ENCODE measurements at places on chromosomes 7 and 10.

GRCh38 chr10:69435966-69436520 is 15.2 kb upstream of the TSPAN15 start:
- DNase-seq, result no peak

DNA sequence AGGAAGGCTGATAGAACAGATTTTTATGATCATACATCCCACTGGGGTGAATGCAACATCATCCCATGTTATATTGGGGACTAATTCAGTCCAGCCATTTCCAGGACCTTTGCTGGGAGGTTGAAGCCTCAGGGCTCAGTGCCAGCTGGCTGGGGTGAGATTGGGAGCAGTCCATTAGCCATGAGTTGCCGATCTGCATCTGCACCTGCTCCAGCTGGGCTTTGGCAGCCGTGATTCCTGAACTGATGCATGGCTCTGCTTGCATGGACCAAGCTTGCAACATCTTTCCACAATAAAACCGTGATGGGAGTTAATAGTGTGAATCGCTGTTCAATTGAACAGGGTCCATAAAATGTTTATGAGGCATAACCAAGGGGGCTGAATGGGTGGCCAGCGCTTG is 346.9 kb downstream of the TYW1 start:
- no peak for DNase-seq

DNA sequence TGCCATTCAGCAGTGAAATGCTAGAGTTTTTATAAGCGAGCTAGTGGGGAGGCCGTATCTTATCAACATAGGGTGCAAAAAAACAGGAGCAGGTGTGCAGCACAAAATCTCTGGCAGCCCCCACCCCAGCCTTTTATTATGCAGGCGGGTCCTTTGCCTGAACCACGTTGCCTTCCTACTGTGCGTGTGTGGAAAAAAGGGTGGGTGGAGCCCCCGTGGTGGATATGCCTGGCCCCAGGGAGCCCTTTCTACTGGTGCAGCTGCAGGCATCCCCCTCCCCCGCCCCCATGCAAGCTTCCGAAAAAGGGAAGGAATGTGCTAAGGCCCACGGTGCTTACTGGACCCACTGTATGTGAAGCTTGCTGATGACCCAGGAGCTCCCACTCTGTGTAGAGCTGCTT is 175.9 kb downstream of the USP6NL start:
- no peak for DNase-seq

GRCh38 chr7:6507906-6508305 is 43.4 kb downstream of the GRID2IP start:
- DNase-seq, result no peak

DNA sequence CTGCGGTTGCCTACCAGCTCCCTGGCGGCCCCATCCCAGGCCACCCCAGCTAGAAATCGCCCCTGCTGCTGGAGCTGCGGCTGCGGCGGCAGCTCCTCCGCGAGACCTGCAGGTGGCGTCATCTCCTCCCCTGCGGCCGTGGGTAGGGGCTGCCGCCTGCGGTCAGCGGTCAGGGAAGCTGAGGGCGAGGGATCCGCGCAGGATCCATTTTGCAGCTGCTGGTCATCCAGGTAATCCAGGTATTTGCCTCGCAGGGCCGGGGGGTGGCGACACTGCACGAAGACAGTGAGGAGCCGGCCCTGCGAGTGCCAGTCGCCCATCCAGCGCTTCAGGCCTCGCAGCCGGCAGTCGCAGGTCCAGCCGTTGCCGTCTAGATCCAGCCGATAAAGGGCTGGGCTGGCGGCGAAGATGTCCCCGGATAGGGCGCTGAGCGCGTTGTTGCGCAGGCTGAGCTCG is 1.5 kb downstream of the TRIL start:
- DNase-seq, result no peak

DNA sequence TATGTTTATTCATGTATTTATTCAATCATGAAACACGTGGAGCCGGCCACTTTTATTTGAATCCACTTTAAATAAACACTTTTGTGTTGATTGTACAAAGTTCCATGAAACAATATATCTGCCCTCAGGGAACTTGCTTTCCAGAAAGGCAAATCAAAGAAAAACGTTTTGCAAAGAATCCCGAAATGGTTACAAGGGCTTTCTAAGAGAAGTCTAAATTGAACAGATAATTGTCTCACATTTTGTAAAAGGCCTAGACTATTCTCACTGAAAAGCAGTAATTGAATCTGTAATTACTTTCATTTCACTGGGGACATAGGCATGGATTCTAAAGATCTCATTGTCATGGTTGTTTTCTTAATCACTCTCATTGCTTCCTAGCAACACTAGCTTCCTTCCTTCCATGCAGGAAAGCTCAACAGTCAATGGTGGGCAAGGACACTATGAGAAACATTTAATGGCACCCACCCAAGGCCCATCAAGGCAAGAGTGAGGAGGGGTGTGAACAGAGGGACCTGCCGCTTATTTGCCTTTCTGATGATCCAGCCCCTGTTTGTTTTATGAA is 622.4 kb upstream of the C7orf33 start:
- no peak for DNase-seq

DNA sequence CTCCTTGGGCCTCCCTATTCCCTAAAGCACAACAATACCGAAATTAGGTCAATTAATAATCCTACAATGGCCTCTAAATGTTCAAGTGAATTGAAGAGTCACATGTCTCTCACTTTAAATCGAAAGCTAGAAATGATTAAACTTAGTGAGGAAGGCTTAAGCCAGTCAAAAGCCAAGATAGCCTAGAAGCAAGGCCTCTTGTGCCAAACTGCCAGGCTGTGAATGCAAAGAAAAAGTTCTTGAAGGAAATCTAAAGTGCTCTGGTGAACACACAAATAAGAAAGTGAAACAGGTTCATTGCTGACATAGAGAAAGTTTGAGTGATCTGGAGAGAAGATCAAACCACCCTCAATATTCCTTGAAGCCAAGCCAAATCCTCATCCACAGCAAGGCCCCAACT is 57.2 kb downstream of the SLC29A4 start:
- DNase-seq, result no peak

DNA sequence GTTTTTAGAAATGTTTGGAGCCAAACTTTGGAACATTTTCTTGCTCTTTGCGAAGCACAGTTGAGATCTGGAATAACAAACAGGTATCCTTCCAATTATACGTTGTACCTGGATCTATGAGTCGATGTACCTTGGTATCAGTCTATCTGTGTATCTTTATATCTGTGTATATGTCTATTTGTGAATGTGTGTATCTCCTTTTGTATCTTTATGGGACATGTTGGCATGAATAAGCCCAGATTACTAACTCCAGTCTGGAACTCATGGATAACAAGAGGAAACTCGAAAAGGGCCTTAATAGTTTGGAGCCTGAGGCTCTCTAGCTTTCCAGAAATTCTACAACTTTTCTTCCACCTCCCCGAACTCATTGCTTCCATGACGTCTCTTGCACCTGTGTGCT is 490.0 kb downstream of the GATA3 start:
- no peak for DNase-seq

GRCh38 chr10:132762267-132762666 is 23.7 kb downstream of the NKX6-2 start:
- DNase-seq, result no peak

GRCh38 chr7:30515761-30516160 is 11.1 kb upstream of the GGCT start:
- DNase-seq, result no peak

- DNase-seq, result no peak
These were observed 11.2 kb downstream of the WDFY4 start for GRCh38 chr10:48695636-48696534.

DNA sequence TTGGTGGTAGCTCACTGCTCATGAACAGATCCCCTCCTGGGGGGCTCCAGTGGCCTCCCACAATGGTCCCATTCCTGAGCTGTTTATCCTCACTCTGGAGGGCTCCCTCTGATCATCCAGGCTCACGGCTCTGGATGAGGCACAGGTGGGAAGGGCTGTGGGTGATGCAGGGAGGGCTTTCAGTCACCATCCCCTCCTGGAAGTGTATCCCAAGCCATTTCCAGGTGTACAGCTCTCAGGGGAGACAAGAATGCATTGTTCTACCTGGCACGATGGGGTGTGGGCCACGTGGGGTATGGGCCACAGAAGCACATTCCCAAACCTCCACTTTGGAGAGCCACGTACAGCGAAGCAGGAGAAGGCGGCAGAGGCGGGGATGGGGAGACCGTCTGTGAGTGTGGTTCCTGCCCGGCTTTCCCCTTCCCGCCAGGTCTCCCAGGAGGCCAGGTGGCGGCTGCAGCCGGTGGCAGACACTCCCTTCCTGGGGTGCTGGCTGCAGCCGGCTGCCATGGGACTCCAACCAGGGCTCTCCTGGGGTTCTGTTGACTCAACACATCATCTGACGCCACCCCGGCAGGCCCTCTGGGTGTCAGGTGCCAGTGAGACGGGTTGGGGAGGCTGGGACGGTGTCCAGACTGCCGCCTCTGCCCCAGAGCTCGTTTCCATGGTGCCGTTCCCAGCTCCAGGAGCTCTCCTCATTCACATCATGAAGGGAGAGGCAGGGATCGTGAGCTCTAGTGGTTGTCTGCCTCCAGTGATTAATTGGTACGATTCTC is 169.7 kb upstream of the RHEB start:
- no peak for DNase-seq

GRCh38 chr10:118171861-118172260 is 125.1 kb upstream of the RAB11FIP2 start:
- DNase-seq, result no peak

GRCh38 chr10:43623351-43623750 is 17.1 kb downstream of the ZNF485 start:
- DNase-seq, result no peak

- no peak for DNase-seq
These were observed 511.0 kb upstream of the COBL start for GRCh38 chr7:51827631-51828030.

- DNase-seq, result no peak
These were observed 47.0 kb downstream of the CREB5 start for GRCh38 chr7:28459306-28459705.

- DNase-seq, result no peak
These were observed 23.2 kb downstream of the CYP26A1 start for GRCh38 chr10:93096901-93097300.

- DNase-seq, result no peak
These were observed 203.3 kb downstream of the TAX1BP1 start for GRCh38 chr7:27943241-27943640.

- no peak for DNase-seq
These were observed 26.5 kb upstream of the HIBADH start for GRCh38 chr7:27689150-27689549.

GRCh38 chr7:44325201-44325671 is at the start of gene CAMK2B:
Gene CAMK2B (minus strand): TSS chr7:44325594. CDS start chr7:44325421, 173 bp downstream.
- DNase-seq, result no peak

GRCh38 chr7:74289659-74290552 is 699 bp downstream of the CLIP2 start:
- DNase-seq, result peak; percentile 42

GRCh38 chr7:70619130-70619529 is 512.8 kb upstream of the GALNT17 start:
- no peak for DNase-seq

GRCh38 chr7:143214789-143215679 is 6.8 kb upstream of the TAS2R40 start:
- DNase-seq, result peak; percentile 74

GRCh38 chr10:88592381-88592780 is 5.8 kb downstream of the LIPJ start:
- no peak for DNase-seq

- no peak for DNase-seq
These were observed 377.8 kb downstream of the GFRA1 start for GRCh38 chr10:115895166-115895565.

- DNase-seq, result no peak
These were observed 54.8 kb downstream of the AUTS2 start for GRCh38 chr7:69652947-69653701.

Measured in CD4-positive, alpha-beta T cell treated with Interleukin-1 beta for 1 hour (primary cell).